Osteocyte (in vitro differentiated cells): ENCODE measurements at places on chromosomes 5 and 9. TPM values are rescaled to one million over a fixed set of nuclear protein-coding genes. Genes with fewer than 3 reads are reported as not detected.
A peak's percentile ranks its signal among the peaks of the same experiment; 100 is the strongest.

DNA sequence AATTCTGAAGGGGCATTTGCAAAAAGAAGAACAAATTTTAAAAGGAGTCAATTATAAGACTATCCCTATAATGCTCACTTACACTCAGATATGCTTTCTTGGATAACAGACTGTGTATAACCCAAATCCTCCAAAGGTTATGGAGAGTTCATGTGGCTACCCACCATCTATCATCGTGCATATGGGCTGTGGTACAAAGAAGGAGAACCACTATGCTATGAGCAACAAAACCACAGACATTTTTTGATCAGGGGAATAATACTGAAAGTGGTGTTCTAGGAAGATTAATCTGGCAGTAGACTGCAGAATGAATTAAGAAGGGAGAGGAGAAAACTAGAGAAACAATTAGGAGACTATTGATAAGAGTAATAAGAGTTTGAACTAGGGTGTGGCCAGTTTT lies 16.8 kb downstream of the NR3C1 start:
- peaks cover 23% of the 10 kb centered on the region for H3K36me3 ChIP-seq
- H3K27ac ChIP-seq: no peak overlapping the region
- H3K4me3 ChIP-seq: no peak overlapping the region
- H3K27me3 ChIP-seq: no peaks in the 10 kb centered on the region
- peaks cover 15% of the 10 kb centered on the region for H3K4me1 ChIP-seq

The TAF11L10 gene
- total RNA-seq: not detected in 2 replicates

The SLC45A2 gene
- not detected in 2 replicates for total RNA-seq

GRCh38 chr9:115126404-115126803 lies 8.4 kb upstream of the TNC start:
- H3K4me1 ChIP-seq: peaks cover 6% of the 10 kb centered on the region
- no peak overlapping the region for H3K4me3 ChIP-seq
- H3K36me3 ChIP-seq: peaks cover 4% of the 10 kb centered on the region
- no peak overlapping the region for H3K27ac ChIP-seq
- peaks cover 2% of the 10 kb centered on the region for H3K27me3 ChIP-seq

The RNF44 gene
- 47.3 and 53.0 TPM in 2 replicates for total RNA-seq

The IFNB1 gene
- not detected in 2 replicates for total RNA-seq

GRCh38 chr9:85202596-85202995 lies 533.1 kb downstream of the NTRK2 start:
- DNase-seq: no peak
- H3K27ac ChIP-seq: no peak overlapping the region
- no peaks in the 10 kb centered on the region for H3K27me3 ChIP-seq
- H3K4me1 ChIP-seq: peaks cover 11% of the 10 kb centered on the region

The RASGEF1C gene
- not detected in 2 replicates for total RNA-seq

- no peaks in the 10 kb centered on the region for H3K36me3 ChIP-seq
- no peak overlapping the region for H3K4me3 ChIP-seq
- no peaks in the 10 kb centered on the region for H3K27me3 ChIP-seq
- DNase-seq: no peak
- H3K4me1 ChIP-seq: no peaks in the 10 kb centered on the region
These were observed 1016.4 kb upstream of the DMAC1 start for GRCh38 chr9:8815931-8816330.

- no peak overlapping the region for H3K27ac ChIP-seq
- H3K36me3 ChIP-seq: no peaks in the 10 kb centered on the region
- H3K4me1 ChIP-seq: peaks cover 3% of the 10 kb centered on the region
- no peak overlapping the region for H3K4me3 ChIP-seq
- no peak for DNase-seq
- H3K27me3 ChIP-seq: peaks cover 43% of the 10 kb centered on the region
These were observed 161.1 kb downstream of the MAST4 start for GRCh38 chr5:66757219-66757833.

DNA sequence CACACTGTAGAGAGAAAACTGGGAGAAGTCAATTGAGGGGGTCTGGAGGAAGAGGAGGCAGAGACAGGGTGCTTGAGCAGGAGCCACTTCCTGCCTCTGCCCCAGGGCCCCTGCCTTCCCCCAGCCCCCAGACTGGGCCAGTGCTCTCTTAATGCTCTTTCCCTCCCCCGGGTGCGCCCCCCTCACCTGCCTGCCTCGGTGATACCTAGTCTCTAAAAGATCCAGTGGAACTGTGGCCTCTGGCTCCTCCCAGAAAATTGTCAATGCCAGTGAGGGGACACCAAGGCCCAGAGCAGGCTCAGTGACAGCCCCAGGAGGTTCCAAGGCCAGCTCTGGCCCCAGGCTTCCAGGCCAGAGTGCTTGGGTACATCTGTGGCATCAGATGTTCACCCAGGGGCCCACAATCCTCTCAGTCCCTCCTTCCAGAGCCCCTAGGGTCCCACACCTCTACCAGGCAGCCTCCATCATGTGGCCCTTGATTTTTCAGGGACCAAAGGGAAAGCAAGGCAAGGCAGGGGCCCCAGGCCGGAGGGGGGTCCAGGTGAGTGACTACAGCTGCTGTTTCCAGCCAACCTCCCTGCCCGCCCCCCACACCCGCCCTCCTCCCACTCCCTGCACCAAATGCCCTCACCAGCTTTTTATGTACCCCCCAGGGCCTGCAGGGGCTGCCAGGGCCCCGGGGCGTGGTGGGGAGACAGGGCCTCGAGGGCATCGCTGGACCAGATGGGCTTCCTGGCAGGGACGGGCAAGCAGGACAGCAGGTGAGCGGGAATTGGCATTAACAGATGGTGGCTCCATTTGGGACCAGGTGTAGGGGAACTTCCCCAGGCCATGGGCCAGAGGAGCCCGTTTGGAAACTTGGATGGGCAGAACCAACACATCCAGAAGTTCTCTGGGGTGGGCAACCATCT lies 33.1 kb upstream of the ORM1 start:
- H3K27me3 ChIP-seq: no peaks in the 10 kb centered on the region
- no peak overlapping the region for H3K27ac ChIP-seq
- peak; percentile 81 for DNase-seq
- H3K4me3 ChIP-seq: no peak overlapping the region
- peaks cover 30% of the 10 kb centered on the region for H3K36me3 ChIP-seq

GRCh38 chr5:98200726-98201541 lies 572.5 kb upstream of the RGMB start:
- peaks cover 16% of the 10 kb centered on the region for H3K4me1 ChIP-seq
- DNase-seq: no peak
- H3K4me3 ChIP-seq: no peak overlapping the region

- H3K27me3 ChIP-seq: peaks cover 2% of the 10 kb centered on the region
- no peaks in the 10 kb centered on the region for H3K36me3 ChIP-seq
- H3K4me3 ChIP-seq: no peak overlapping the region
- H3K27ac ChIP-seq: no peak overlapping the region
These were observed 192.6 kb upstream of the RASA1 start for GRCh38 chr5:87074934-87075541.

- H3K27me3 ChIP-seq: no peaks in the 10 kb centered on the region
- no peak for DNase-seq
- no peak overlapping the region for H3K4me3 ChIP-seq
- H3K4me1 ChIP-seq: no peaks in the 10 kb centered on the region
- no peak overlapping the region for H3K27ac ChIP-seq
- H3K36me3 ChIP-seq: no peaks in the 10 kb centered on the region
These were observed 35.8 kb upstream of the ATP10B start for GRCh38 chr5:160887780-160888179.

The DAB2 gene
- 186 and 195 TPM in 2 replicates for total RNA-seq

DNA sequence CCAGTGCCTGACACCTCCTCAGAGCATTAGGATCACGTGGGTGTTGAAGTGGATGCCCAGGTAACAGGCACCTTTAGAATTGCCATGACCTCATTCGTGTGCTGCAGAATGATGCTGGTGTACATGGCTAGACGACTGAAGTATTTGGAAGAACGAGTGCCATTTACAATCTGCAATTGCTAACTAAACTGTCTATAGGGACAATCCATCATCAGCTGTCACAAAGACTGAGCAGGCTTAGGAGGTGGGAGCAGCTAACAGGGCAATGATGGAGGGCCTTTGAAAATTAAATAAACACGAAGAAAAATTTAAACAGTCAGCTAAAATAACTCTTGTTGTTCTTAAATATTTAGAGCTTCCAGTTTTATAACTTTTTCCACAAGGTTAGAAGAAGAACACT lies 375.8 kb downstream of the GADD45G start:
- DNase-seq: no peak
- H3K4me1 ChIP-seq: no peaks in the 10 kb centered on the region
- no peak overlapping the region for H3K4me3 ChIP-seq
- no peaks in the 10 kb centered on the region for H3K36me3 ChIP-seq
- no peak overlapping the region for H3K27ac ChIP-seq
- H3K27me3 ChIP-seq: peaks cover 18% of the 10 kb centered on the region

GRCh38 chr5:59637884-59638580 lies 255.5 kb downstream of the PDE4D start:
- no peak overlapping the region for H3K4me3 ChIP-seq
- peaks cover 28% of the 10 kb centered on the region for H3K4me1 ChIP-seq
- H3K36me3 ChIP-seq: peaks cover 16% of the 10 kb centered on the region
- H3K27me3 ChIP-seq: no peaks in the 10 kb centered on the region

DNA sequence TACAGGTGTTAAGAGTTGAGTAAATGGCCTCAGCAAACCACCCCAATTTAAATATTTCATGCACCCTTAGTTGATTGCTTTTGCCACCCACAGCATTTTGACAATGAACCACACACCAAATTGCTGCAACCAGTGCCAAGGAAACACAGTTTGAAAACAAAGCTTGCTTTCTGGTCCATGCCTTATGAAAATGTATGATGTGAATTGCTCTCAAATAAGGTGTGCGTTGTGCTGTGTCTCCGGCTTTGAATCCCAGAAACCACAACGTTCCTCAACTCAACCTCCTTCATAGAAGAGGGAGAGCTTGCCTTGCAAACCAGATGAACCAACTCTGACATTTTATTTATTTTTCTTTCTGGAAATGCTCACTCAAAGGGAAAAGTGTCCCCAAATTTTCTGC lies 762.7 kb downstream of the TLE1 start:
- no peaks in the 10 kb centered on the region for H3K36me3 ChIP-seq
- no peak overlapping the region for H3K27ac ChIP-seq
- no peak overlapping the region for H3K4me3 ChIP-seq
- no peaks in the 10 kb centered on the region for H3K4me1 ChIP-seq

GRCh38 chr5:32500181-32500580 lies 55.6 kb upstream of the ZFR start:
- H3K27ac ChIP-seq: no peak overlapping the region
- H3K4me1 ChIP-seq: peaks cover 25% of the 10 kb centered on the region
- peaks cover 12% of the 10 kb centered on the region for H3K27me3 ChIP-seq

The TAF9 gene
- 66.9 and 69.3 TPM in 2 replicates for total RNA-seq

The ANKRD18A gene
- 14.2 and 14.6 TPM in 2 replicates for total RNA-seq

GRCh38 chr5:71829206-71829605 lies 110.1 kb downstream of the CARTPT start:
- peaks cover 1% of the 10 kb centered on the region for H3K27me3 ChIP-seq
- H3K4me3 ChIP-seq: no peak overlapping the region
- DNase-seq: no peak
- H3K27ac ChIP-seq: peak overlapping the region; percentile 41
- H3K4me1 ChIP-seq: peaks cover 20% of the 10 kb centered on the region

DNA sequence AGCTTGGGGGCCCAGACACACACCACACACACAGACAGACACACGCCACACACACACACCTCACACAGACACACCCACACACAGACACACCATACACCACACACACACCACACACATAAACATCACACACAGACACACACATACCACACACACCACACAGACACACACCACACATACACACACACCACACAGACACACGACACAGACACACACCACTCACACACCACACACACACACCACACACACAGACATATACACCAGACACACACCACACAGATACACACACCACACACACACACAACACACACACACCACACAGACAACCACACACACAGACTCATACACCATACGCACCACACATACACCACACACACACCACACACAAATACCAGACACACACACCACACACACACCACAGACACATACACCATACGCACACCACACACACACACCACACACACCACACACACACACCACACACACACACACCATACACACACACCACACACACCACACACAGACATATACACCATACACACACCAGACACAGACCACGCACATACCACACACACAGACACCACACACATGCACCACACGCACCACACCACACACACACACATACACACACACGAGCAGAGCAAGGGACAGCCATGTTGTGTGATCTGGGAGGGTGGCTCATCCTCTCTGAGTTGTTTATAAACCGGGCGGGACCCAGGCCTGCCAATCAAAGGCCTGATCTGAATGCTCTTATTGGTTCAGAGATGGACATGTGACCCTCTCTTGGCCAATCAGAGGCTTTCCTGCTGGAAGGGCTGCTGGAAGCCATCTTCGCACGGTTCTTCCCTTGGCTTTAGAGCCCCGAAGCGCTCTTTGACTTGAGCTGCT lies 148.3 kb downstream of the GAPVD1 start:
- H3K4me1 ChIP-seq: peaks cover 6% of the 10 kb centered on the region
- DNase-seq: no peak
- H3K36me3 ChIP-seq: peaks cover 2% of the 10 kb centered on the region
- peak overlapping the region; percentile 55 for H3K4me3 ChIP-seq
- H3K27me3 ChIP-seq: no peaks in the 10 kb centered on the region
- H3K27ac ChIP-seq: no peak overlapping the region

- no peak for DNase-seq
- no peaks in the 10 kb centered on the region for H3K27me3 ChIP-seq
- H3K4me1 ChIP-seq: peaks cover 57% of the 10 kb centered on the region
- H3K4me3 ChIP-seq: no peak overlapping the region
- no peaks in the 10 kb centered on the region for H3K36me3 ChIP-seq
- peak overlapping the region; percentile 77 for H3K27ac ChIP-seq
These were observed 530.5 kb downstream of the SEMA5A start for GRCh38 chr5:9015260-9015936.

The TLX3 gene
- total RNA-seq: not detected in 2 replicates

The FBXW11 gene
- total RNA-seq: 60.1 and 61.4 TPM in 2 replicates

DNA sequence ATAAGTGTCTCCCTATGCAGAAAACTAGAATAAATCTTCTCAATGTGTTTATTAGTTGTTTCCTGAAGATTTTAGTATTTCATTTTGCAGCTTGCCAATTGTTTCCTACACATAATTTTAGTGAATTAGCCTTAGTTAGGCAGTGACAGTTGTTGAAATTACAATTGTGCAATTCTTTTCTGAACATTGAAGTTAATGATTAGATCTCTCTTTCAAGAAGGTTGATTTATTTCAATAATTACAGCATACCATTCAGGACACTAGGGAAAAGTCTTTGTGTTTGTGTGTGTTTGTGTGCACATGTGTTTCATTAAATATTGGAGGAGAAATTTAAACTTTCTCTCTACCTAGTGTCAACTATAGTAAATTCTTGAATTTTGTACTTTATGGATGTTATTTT lies 199.6 kb upstream of the MPDZ start:
- DNase-seq: no peak
- no peaks in the 10 kb centered on the region for H3K4me1 ChIP-seq
- peaks cover 13% of the 10 kb centered on the region for H3K27me3 ChIP-seq
- H3K4me3 ChIP-seq: no peak overlapping the region
- peaks cover 4% of the 10 kb centered on the region for H3K36me3 ChIP-seq
